ENCODE measurements at places on chromosomes 3 and 15. TPM values are rescaled to one million over a fixed set of nuclear protein-coding genes. Genes with fewer than 3 reads are reported as not detected.

- H3K36me3 ChIP-seq, result no peaks in the 10 kb centered on the region
- DNase-seq, result no peak
- no peak overlapping the region for H3K4me3 ChIP-seq
- H3K27ac ChIP-seq, result no peak overlapping the region
- H3K27me3 ChIP-seq, result no peaks in the 10 kb centered on the region
- no peaks in the 10 kb centered on the region for H3K4me1 ChIP-seq
These were observed 98.1 kb downstream of the SSR3 start for GRCh38 chr3:156456771-156457224.

- no peaks in the 10 kb centered on the region for H3K36me3 ChIP-seq
- no peaks in the 10 kb centered on the region for H3K27me3 ChIP-seq
- H3K27ac ChIP-seq, result no peak overlapping the region
- no peak overlapping the region for H3K4me3 ChIP-seq
- no peaks in the 10 kb centered on the region for H3K4me1 ChIP-seq
These were observed 62.6 kb downstream of the SLC7A14 start for GRCh38 chr3:170523248-170523647.

Gene PAK6
- total RNA-seq, result 4.5 TPM

Gene XIRP1
- 1.2 TPM for total RNA-seq

DNA sequence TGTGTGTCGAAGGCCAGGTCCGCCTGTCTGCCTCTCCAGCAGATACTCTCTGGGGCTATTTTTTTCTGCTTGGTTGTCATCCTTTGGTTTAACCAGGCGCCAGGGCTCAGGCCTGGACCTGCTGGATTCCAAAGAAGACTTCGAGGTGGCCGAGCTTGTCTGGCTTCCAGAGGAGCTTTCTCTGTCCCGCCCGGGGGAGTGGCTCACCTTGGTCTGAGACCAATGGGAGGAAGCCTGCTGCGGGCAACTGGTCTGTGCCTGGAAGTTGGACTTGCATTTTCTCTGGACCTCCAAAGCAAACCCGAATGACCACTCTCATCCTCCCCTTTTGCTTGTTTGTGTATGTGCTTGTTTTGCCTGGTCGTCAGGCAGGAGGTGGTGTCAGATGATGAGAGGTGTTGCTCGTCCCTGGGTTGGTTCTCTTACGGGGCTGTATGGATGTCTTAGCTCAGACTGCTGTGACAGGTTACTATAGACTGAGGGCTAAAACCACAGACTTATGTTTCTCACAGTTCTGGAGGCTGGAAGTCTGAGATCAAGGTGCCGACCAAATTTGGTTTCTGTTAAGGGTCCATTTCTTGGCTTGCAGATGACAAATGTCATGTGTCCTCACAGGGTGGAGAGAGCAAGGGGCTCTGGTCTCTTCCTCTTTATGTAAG is 19.3 kb downstream of the IGF1R start:
- H3K36me3 ChIP-seq, result no peaks in the 10 kb centered on the region
- no peak overlapping the region for H3K4me3 ChIP-seq
- H3K27ac ChIP-seq, result no peak overlapping the region
- DNase-seq, result no peak
- H3K27me3 ChIP-seq, result no peaks in the 10 kb centered on the region
- H3K4me1 ChIP-seq, result peaks cover 73% of the 10 kb centered on the region

DNA sequence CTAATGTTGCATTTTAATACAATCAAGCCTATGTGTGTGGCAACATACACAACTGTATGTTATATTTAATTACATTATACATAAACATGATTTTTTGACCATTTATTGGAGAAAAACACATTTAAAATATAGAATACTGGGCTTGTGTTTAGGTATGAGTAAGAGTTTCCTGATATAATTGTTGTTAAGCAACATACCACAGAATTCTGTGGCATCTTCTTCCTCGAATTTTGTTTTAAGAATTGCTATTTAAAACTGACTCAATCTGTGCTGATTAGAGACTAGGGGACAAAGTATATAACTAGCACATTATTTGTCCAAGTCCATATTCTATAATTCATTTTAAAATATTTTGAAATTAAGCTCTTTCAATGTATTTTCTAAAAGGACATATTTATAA is 376.8 kb upstream of the THBS1 start:
- no peaks in the 10 kb centered on the region for H3K36me3 ChIP-seq
- no peak overlapping the region for H3K27ac ChIP-seq
- DNase-seq, result no peak

DNA sequence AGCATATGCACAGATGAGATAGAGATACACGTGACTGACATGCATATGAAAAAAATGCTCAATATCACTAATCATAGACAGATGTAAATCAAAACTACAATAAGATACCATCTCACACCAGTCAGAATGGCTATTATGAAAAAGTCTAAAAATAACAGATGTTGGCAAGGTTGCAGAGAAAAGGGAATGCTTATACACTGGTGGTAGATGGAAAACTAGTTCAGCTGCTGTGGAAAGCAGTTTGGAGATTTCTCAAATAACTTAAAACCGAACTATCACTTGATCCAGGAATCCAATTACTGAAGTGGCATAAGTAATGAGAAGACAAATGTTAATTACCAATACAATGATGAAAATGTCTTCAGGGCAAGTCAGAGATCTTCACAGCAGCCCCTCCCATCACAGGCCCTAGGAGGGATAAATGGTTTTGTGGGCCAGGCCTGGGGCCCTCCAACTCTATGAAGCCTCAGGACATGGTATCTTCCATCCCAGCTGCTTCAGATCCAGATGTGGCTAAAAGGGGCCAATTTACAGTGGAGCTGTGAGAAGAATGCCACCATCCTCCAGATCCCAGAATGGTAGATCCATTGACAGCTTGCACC is 71.4 kb upstream of the PLSCR4 start:
- no peak overlapping the region for H3K27ac ChIP-seq
- DNase-seq, result no peak
- H3K4me3 ChIP-seq, result no peak overlapping the region
- no peaks in the 10 kb centered on the region for H3K27me3 ChIP-seq
- no peaks in the 10 kb centered on the region for H3K36me3 ChIP-seq
- H3K4me1 ChIP-seq, result no peaks in the 10 kb centered on the region

Gene GPR27
- 1.3 TPM for total RNA-seq

Gene CAMKV
- total RNA-seq, result not detected

DNA sequence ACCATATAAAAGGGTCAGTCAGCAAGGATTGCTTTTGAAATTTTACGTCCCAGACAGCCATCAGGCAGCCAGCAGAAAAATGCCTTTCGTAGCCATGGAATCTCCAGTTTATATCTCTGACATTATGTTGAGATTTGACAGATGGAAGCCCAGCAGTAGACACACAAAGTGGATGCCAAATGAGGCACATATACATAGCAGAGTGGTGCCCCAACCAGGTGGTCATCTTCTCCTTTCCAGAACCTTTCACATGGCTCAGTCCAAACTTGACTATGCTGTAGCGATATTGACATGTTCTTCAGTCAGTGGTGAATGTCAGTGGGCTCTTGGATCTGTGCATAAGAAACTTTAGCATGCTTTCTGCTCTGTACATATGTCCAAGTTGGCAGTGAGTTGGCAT is 123.3 kb upstream of the GBE1 start:
- no peaks in the 10 kb centered on the region for H3K4me1 ChIP-seq
- no peaks in the 10 kb centered on the region for H3K36me3 ChIP-seq
- no peak for DNase-seq
- H3K4me3 ChIP-seq, result no peak overlapping the region
- H3K27ac ChIP-seq, result no peak overlapping the region
- H3K27me3 ChIP-seq, result no peaks in the 10 kb centered on the region

DNA sequence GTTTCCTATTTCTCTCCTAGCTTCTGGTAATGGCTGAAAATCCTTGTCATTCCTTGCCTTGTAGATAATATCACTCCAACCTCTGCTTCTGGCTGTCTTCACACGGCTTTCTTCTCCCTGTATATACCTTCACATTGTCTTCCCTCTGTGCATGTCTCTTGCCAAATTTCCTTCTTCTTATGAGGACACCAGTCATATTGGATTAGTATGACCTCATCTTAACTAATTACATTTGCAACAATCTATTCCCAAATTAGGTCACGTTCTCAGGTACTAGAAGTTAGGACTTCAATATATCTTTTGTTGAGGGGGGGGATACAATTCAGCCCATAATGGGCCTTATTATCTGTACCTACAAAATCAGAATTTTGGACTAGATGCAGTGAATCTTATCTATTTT is 417.4 kb downstream of the PLCL2 start:
- no peaks in the 10 kb centered on the region for H3K36me3 ChIP-seq
- H3K27me3 ChIP-seq, result no peaks in the 10 kb centered on the region
- no peak overlapping the region for H3K27ac ChIP-seq
- DNase-seq, result no peak
- peaks cover 6% of the 10 kb centered on the region for H3K4me1 ChIP-seq

DNA sequence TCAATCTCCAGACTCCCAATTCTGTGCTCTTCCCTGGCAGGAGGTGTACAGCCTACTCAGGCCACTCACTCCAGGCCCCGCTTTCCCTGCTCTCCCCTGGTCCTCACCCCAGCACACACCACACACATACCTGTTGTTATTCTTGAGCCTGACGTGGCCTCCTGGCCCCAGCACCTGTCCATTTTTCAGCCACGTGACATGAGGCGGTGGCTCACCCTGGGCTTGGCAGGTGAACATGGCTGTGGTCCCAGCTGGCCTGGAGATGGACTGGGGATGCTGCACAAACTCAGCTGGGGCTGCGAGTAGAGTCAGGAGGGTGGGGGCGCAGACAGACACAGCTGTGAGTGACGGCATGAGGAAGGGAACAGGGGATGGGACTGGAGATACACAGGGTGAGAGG is 27.3 kb downstream of the RNU5B-1 start:
- no peaks in the 10 kb centered on the region for H3K4me1 ChIP-seq
- DNase-seq, result no peak
- H3K27me3 ChIP-seq, result no peaks in the 10 kb centered on the region
- no peak overlapping the region for H3K27ac ChIP-seq
- no peaks in the 10 kb centered on the region for H3K36me3 ChIP-seq

GRCh38 chr3:54901906-54902685 is 25.8 kb downstream of the LRTM1 start:
- H3K27ac ChIP-seq, result no peak overlapping the region
- no peaks in the 10 kb centered on the region for H3K36me3 ChIP-seq
- DNase-seq, result no peak
- H3K4me3 ChIP-seq, result no peak overlapping the region
- no peaks in the 10 kb centered on the region for H3K4me1 ChIP-seq

Gene TGM4
- not detected for total RNA-seq

DNA sequence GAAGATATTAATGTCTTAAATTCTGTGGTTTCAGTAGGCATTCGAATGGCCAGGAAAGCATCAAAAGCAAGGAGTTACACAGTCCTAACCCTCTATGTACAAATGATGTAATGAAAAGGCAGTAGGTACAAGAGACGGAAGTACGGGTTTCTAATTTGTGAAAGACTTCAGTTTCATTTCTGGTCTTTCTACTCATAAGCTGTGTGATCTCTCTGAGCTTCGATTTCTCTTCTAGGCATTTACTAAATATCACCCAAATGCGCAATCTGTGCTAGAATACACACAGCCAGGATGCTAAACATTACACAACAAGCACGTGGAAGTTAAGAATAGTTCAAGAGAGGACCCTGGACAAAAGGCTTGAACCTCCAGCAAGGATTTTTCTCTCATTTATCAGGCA is 17.9 kb upstream of the STIMATE start:
- H3K4me1 ChIP-seq, result no peaks in the 10 kb centered on the region
- no peak for DNase-seq
- H3K36me3 ChIP-seq, result no peaks in the 10 kb centered on the region
- H3K27me3 ChIP-seq, result no peaks in the 10 kb centered on the region
- H3K27ac ChIP-seq, result no peak overlapping the region

GRCh38 chr3:136925425-136926190 is 32.2 kb upstream of the IL20RB start:
- H3K4me1 ChIP-seq, result peaks cover 9% of the 10 kb centered on the region
- H3K27me3 ChIP-seq, result no peaks in the 10 kb centered on the region
- H3K36me3 ChIP-seq, result no peaks in the 10 kb centered on the region
- no peak overlapping the region for H3K27ac ChIP-seq

- no peaks in the 10 kb centered on the region for H3K27me3 ChIP-seq
- peak overlapping the region; percentile 14 for H3K27ac ChIP-seq
- H3K4me1 ChIP-seq, result peaks cover 11% of the 10 kb centered on the region
- H3K36me3 ChIP-seq, result no peaks in the 10 kb centered on the region
These were observed 268.0 kb downstream of the LPP start for GRCh38 chr3:188421836-188422540.

Gene SLC2A2
- not detected for total RNA-seq

Gene CPEB1
- total RNA-seq, result 1.0 TPM

GRCh38 chr15:30872341-30872748 is 31.4 kb upstream of the FAN1 start:
- no peaks in the 10 kb centered on the region for H3K36me3 ChIP-seq
- no peaks in the 10 kb centered on the region for H3K27me3 ChIP-seq
- H3K27ac ChIP-seq, result no peak overlapping the region
- no peak for DNase-seq

GRCh38 chr3:50345586-50346234 is at the start of gene ZMYND10:
ZMYND10 (minus strand) TSS chr3:50345732; CDS start chr3:50345579, 153 bp downstream.
- no peak within 1 kb of the TSS for H3K27ac ChIP-seq
- H3K4me1 ChIP-seq, result peaks cover 43% of the 10 kb centered on the region
- DNase-seq, result peak; percentile 73
- no peaks in the 10 kb centered on the region for H3K36me3 ChIP-seq

Gene FANCD2OS
- not detected for total RNA-seq

GRCh38 chr3:186760141-186760833 is 23.1 kb upstream of the EIF4A2 start:
- H3K36me3 ChIP-seq, result no peaks in the 10 kb centered on the region
- no peak overlapping the region for H3K4me3 ChIP-seq
- DNase-seq, result no peak

GRCh38 chr15:60047701-60048100 is 43.6 kb downstream of the FOXB1 start:
- H3K36me3 ChIP-seq, result no peaks in the 10 kb centered on the region
- no peaks in the 10 kb centered on the region for H3K4me1 ChIP-seq
- no peak overlapping the region for H3K4me3 ChIP-seq
- H3K27ac ChIP-seq, result no peak overlapping the region
- H3K27me3 ChIP-seq, result no peaks in the 10 kb centered on the region

Gene PLSCR5
- not detected for total RNA-seq

Gene ITIH1
- total RNA-seq, result 0.40 TPM

Gene REC114
- not detected for total RNA-seq

Gene CFAP100
- total RNA-seq, result 57.9 TPM

DNA sequence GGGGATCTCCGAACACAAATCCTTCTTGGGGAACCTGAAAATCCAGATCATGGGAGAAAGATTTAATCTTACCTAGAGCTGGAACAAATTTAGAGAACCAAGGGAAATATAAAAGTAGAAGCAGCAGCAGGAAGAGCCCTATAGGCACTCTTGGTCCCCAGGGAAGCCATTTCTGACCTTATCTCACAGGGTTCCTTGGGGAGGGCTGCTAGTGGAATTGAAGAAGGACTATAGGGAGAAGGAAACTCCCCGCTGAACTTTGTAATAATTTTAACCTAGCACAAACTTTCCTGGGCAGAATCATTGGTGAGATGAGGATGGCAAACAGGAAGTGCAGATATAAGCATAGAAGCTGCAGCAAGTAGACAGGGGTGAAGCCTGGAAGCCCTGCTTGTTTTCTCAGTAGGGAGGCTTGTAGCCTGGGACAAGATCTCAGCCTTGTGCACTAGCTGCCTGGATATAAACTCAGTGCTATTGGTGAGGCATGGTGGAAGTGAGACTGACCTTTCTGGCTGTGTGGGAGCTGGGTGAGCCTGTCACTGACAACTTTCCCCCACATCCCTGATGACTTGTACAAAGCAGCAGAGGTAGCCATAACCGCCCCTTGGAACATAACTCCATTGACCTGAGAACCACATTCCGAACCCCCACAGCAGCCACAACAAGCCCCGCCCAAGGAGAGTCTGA is 343.0 kb upstream of the TGFBR2 start:
- no peaks in the 10 kb centered on the region for H3K36me3 ChIP-seq
- H3K27me3 ChIP-seq, result no peaks in the 10 kb centered on the region
- no peaks in the 10 kb centered on the region for H3K4me1 ChIP-seq
